ENCODE measurements at places on chromosomes 6 and 20.

- DNase-seq: no peak
Measured at GRCh38 chr6:78631976-78632375, 235.4 kb upstream of the IRAK1BP1 start.

DNA sequence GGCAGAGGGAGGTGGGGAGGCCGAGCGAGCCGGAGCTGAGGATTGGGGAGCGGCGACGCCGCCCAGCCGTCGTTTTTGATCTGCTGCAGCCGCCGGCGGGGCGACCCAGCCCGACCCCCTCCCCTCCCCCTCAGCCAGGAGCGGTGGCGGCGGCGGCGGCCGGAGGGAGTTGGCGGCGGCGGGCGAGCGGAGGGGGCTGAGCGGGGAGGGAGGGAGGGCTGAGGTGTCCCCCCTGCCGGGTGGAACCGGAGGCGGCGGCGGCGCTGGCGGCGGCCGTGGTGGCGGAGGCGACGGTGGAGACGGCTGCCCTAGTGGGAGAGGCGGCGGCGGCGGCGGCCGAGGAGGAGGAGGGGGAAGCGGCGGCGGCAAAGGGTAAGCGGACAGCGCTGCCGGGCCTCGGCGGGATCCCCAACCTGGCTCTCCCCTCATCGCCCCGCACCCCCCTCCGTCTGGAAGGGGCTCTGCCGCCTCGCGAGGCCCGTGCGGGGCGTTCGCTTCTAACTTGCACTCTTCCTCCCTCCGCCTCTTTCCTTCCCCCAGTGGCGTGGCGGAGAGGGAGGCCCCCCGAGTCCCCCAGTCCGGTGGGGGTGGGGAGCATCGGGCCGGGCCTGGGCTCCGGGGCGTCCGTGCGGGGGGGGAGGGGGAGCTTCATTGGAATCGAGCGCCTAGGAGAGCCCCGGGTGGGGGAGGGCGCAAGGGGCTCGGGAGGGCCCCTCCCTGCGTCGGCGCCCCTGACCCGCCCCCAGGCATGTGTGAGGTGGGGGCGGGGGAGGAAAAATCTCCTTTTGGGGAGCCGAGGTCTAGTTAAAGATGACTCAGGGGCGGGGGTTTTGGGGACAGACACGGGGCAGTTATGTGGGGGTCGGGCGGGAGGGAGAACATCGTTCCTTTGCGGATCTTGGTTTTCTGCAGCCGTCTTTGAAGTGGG is at the start of gene TAB2:
Gene TAB2 (plus strand): TSS at position 69 of the 928 bp plus-strand sequence. CDS start 52,286 bp downstream, outside the sequence.
- DNase-seq: peak; percentile 64

GRCh38 chr6:11196511-11197174 is 35.8 kb downstream of the NEDD9 start:
- no peak for DNase-seq

GRCh38 chr20:17172836-17173516 is 53.9 kb upstream of the PCSK2 start:
- DNase-seq: no peak

GRCh38 chr6:71228461-71229041 is 60.1 kb upstream of the OGFRL1 start:
- DNase-seq: no peak

GRCh38 chr6:122673343-122673961 is 63.2 kb downstream of the PKIB start:
- DNase-seq: no peak

DNA sequence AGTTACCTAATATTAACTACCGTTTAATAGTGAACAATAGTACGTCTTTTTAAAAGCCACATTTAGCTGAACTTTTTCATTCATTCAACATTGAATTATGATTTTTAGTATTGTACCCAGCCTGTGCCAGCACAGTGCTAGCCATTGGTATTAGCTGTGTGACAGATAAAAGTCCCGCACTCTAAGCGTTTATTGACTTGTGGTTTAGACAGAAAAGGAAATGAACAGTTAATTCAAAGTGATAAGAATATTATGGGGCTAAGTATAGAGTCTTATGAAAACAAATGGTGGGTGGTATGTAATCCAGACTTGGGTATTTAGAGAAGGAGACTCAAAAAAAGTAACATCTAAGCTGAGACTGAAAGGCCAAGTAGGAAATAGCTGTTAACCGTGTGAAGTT is 202.3 kb downstream of the RPS12 start:
- DNase-seq: no peak

DNA sequence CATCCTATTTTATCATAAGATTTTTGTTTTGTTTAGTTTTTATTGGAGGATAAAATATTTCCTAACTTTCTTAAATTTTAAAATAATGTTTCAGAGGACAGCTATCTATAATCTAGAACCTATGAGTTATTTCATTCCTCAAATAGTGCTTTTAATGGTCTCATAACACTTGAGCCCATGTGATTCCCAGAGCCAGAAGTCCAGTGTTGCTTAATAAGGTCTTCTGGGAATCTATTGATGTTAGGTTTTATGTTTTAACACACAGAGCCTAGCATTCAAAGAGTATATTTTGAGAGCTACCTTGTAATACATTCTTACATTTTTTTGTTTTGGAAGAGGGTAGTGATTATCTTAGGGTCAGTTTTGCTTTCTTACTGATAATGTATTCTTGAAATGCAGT is 200.2 kb downstream of the CENPW start:
- no peak for DNase-seq

DNA sequence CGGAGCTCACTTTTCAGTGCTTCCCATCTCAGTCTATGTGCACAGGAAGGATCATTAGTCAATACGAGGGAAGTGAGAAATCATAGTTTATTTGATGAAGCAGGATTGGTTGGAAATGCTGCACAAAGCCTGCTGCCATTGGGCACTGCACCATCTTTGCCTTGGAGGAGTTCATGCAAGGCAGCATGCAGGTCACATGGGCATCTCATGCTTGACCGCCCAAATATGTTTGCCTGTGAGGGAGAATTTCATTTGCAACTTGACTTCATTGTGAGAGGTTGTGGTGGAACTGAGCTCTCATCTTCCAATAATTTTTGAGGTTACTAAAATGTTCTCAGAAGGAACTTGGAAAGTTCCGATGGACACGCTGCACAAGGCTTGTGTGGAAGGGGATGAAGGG is 83.9 kb upstream of the SYNDIG1 start:
- DNase-seq: no peak

GRCh38 chr20:17227669-17228623 is 1.1 kb downstream of the PCSK2 start:
- DNase-seq: no peak

DNA sequence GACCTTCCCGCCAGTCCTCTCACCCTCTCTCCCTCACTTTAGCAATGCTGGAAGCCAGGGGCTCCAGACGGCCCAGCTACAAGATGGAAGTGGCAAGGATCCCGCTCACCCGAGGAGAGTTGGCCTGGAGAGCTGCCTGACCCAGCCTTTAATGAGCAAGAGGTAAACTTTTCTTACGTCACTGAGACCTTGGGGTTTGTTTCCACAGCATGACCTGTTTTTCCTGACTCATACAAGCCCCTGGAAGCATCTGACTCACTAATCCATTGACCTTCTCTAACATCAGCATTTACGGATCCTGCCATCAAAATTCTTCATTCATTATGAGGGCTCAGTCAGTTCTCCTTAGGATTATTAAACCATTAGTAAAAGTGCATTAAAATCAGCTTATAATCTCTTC is 120.4 kb downstream of the MYLK4 start:
- no peak for DNase-seq

DNA sequence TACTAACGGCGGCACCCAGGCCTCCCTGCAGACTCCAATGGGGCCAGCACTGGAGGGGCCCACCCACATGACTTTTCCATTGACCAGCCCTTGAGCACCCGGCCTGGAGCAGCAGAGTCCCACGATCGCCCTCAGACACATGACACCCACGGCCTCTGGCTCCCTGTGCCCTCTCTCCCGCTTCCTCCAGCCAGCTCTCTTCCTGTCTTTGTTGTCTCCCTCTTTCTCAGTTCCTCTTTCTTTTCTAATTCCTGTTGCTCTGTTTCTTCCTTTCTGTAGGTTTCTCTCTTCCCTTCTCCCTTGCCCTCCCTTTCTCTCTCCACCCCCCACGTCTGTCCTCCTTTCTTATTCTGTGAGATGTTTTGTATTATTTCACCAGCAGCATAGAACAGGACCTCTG is 26.1 kb upstream of the FANCE start:
- DNase-seq: no peak

GRCh38 chr20:25078662-25079061 is 3.3 kb downstream of the VSX1 start:
- DNase-seq: no peak

- no peak for DNase-seq
Measured at GRCh38 chr20:58424218-58424969, 35.4 kb downstream of the VAPB start.

- DNase-seq: no peak
Measured at GRCh38 chr20:48667481-48667880, 160.3 kb downstream of the PREX1 start.

DNA sequence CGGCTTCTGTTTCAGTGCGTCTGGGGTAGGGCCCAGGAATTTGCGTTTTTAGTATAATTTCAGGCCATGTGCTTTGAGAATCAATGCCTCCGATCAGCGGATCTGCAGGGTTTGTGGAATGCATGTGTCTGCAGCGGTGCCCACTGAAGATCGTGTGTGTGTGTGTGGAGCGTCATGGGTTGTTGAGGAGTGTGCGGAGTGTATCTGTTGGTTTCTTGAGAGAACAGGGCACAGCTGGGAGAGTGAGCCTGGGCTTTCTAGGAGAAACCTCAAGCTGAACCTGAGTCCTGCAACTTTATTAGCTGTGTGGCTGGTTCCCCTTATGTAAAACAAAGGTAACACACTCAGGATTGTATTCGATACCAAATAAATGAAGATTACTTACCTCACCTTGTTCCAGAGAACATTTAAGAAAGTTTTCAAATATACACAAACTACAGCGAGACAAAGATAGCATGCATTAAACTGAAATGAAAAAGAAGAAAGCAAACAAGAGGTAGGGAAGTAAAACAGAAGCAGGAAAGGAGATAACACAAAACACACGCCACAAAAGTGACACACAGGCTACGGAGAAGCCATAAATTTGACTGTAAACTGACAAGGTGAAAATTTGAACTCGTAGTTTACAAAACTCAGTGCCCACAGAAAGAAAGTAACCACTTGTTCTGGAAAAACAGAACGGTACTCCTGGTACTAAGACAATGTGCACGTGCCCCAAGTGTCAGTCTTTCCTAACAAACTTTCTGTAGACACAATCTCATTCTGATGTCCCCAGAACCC is 28.8 kb downstream of the PDE10A start:
- DNase-seq: no peak

- DNase-seq: no peak
Measured at GRCh38 chr6:14270925-14271788, 153.6 kb downstream of the CD83 start.

DNA sequence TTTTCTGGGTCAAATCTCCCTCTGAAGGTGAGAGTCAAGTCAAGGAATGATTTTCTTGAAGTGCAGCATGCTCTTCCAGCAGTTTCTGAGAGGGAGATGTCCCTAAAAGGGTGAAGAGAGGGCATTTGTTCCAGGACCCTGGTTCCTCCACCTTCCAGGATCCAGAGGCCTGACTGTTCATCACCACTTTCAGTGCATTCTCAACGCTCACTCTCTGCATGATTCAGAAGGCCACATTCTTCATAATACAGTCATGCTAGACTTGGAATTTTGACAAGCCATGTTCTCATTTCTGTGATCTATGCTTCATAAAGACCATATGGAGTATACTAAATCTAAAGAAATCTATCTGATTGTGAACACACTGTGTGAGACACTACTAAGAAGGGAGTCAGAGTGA is 85.1 kb downstream of the PDE7B start:
- no peak for DNase-seq

DNA sequence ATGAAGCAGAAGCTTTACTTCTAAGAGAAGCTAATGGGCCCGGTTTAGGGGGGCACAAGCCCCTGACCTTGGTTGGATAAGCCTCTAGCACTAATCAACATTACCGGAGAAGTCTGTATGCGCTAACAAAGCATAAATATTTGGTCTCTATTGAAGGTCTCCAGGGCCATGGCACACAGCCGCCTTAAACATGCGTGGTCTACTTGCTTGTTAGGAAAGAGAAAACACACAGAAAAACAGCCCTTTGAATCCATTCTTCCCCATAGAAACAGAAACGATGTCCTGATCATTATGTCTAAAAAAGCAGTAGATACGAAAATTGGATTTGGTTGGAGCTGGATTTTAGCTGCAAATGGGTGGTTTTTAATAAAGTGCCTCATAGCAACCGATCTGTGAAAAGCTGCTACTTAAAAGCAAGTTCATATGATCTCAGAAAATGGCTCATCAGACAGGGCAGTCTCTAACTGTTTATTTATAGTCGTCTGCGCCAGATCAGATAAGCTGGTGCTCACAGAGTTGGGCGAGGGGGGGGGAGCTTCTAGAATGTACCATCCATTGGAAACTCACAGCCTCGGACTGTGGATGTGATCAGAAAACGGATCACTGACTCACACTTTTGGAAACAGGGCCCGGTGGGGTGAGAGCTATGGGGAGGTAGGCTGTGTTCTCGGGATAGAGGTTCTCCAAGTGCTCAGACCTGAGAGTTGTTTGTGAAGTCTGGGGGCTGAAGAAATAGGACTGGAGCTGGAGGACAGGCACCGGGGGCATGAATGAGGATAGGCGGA is 35.3 kb upstream of the APCDD1L start:
- DNase-seq: no peak

DNA sequence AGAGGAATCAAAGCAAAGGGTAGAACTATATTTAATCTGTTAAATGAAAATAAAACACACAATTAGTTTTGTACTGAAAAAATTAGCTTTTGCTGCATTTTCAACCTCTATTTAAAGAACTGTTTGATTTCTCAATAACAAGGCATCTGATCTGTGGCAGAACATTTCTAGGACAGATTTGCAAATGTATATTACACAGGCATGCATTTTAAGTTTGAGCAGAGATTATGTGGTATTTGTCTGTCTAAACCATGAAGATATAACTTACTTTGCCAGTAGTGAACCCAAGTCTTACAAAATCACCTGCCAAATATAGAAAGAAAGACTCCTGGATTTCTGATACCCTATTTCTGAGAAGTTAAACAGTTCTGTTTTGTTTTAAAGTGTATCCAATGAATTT is 71.9 kb downstream of the TFAP2B start:
- no peak for DNase-seq

GRCh38 chr6:2744778-2745177 is 5.9 kb downstream of the MYLK4 start:
- no peak for DNase-seq

- DNase-seq: no peak
Measured at GRCh38 chr20:34987288-34988190, 31.9 kb downstream of the MYH7B start.

GRCh38 chr20:2657674-2658073 is 5.2 kb downstream of the NOP56 start:
- no peak for DNase-seq

DNA sequence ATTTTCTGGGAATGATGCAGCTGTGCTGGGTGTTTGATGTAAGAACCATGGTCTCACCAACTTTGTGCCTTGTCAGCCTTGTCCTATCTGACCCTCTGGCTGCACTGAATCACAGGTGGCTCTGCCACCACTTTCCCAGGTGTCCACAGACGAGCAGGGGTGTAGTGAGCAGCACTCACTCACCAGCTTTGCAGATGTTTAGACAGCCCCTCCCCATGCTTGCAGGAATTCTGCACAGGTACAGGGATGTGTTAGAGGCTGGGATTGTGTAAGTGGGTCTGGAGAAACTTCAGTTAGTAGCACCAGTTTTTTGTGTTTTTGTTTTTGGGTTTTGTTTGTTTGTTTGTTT is 88.2 kb upstream of the NAA20 start:
- DNase-seq: no peak

- no peak for DNase-seq
Measured at GRCh38 chr20:8678098-8678776, 390.6 kb upstream of the PLCB4 start.

GRCh38 chr6:137013738-137014602 is 30.8 kb downstream of the IL20RA start:
- DNase-seq: no peak
